ENCODE measurements at places on chromosomes 2 and 18. TPM values are rescaled to one million over a fixed set of nuclear protein-coding genes. Genes with fewer than 3 reads are reported as not detected.

Gene DPYSL5
- 0.07 TPM for total RNA-seq

Gene REG1A
- not detected for total RNA-seq

Gene ABCG5
- not detected for total RNA-seq

Gene ZNF385B
- total RNA-seq = not detected

Gene ABHD1
- total RNA-seq = 0.17 TPM

Gene UGT1A3
- total RNA-seq = not detected

Gene RIT2
- total RNA-seq = not detected

Gene KIF1A
- total RNA-seq = 8.4 TPM

Gene UGT1A6
- total RNA-seq = not detected

Gene EMILIN1
- 0.15 TPM for total RNA-seq

Gene ALPI
- not detected for total RNA-seq

Gene TEX44
- not detected for total RNA-seq

Gene SLC30A3
- 0.67 TPM for total RNA-seq

Gene TGOLN2
- total RNA-seq = 85.4 TPM

Gene NGEF
- total RNA-seq = 0.12 TPM

Gene LRP2
- total RNA-seq = 0.62 TPM

Gene GREB1L
- not detected for total RNA-seq

Gene IL36RN
- not detected for total RNA-seq

Gene RAB6D
- total RNA-seq = not detected

Gene SRD5A2
- total RNA-seq = not detected

Gene ITGB1BP1
- 97.4 TPM for total RNA-seq

Gene SOX11
- not detected for total RNA-seq

Gene CIB4
- not detected for total RNA-seq

Gene NCKAP1
- total RNA-seq = 11.9 TPM

Gene HOXD12
- not detected for total RNA-seq

Gene TET3
- total RNA-seq = 14.4 TPM

Gene TOGARAM2
- total RNA-seq = 2.0 TPM

Gene NCK2
- total RNA-seq = 113 TPM

Gene HSPD1
- 1,191 TPM for total RNA-seq

Gene ACAA2
- total RNA-seq = 67.9 TPM

Gene C1QL2
- total RNA-seq = not detected

Gene POTEI
- total RNA-seq = not detected

Gene YPEL5
- 28.4 TPM for total RNA-seq

Gene ICA1L
- 5.1 TPM for total RNA-seq

Gene KYNU
- not detected for total RNA-seq

Gene PLEKHB2
- 43.9 TPM for total RNA-seq

Gene SCYGR4
- total RNA-seq = not detected

Gene COL4A3
- not detected for total RNA-seq

Gene TMEM18
- 25.1 TPM for total RNA-seq

Gene STAT1
- total RNA-seq = 376 TPM
